Natural killer cell (primary cell): ENCODE measurements at places on chromosomes 13 and 19. TPM values are rescaled to one million over a fixed set of nuclear protein-coding genes. Genes with fewer than 3 reads are reported as not detected.

The RDH8 gene
- not detected for total RNA-seq

The ZNF570 gene
- 12.6 TPM for total RNA-seq

The NFKBIB gene
- 78.0 TPM for total RNA-seq

The RNF126 gene
- total RNA-seq, result 119 TPM

The CEACAM5 gene
- total RNA-seq, result not detected

The CD37 gene
- total RNA-seq, result 392 TPM

The ZNF865 gene
- total RNA-seq, result 18.5 TPM

The PCDH17 gene
- total RNA-seq, result not detected

The PGLYRP2 gene
- total RNA-seq, result not detected

The APOC4 gene
- not detected for total RNA-seq

The UPF3A gene
- 37.8 TPM for total RNA-seq

The FAM216B gene
- total RNA-seq, result not detected

The ATCAY gene
- not detected for total RNA-seq

The NCR1 gene
- 342 TPM for total RNA-seq

The MISP3 gene
- total RNA-seq, result 4.1 TPM

The LIM2 gene
- total RNA-seq, result 10.3 TPM
